ENCODE measurements at places on chromosomes 13 and 19.

GRCh38 chr19:55255618-55256423, 3.0 kb downstream of the PPP6R1 start:
- peak; percentile 22 for DNase-seq

- peak; percentile 73 for DNase-seq
These were observed 57.9 kb upstream of the C1QTNF9 start for GRCh38 chr13:24251525-24251924.

GRCh38 chr13:67023130-67023876, 206.8 kb downstream of the PCDH9 start:
- no peak for DNase-seq

GRCh38 chr19:15666883-15667282, 6.0 kb upstream of the CYP4F12 start:
- no peak for DNase-seq

- no peak for DNase-seq
These were observed 2.3 kb downstream of the A1BG start for GRCh38 chr19:58350871-58351557.

- no peak for DNase-seq
These were observed 59.6 kb downstream of the MYO9B start for GRCh38 chr19:17135001-17135853.

- no peak for DNase-seq
These were observed 2.8 kb downstream of the TNNT1 start for GRCh38 chr19:55146078-55146704.

DNA sequence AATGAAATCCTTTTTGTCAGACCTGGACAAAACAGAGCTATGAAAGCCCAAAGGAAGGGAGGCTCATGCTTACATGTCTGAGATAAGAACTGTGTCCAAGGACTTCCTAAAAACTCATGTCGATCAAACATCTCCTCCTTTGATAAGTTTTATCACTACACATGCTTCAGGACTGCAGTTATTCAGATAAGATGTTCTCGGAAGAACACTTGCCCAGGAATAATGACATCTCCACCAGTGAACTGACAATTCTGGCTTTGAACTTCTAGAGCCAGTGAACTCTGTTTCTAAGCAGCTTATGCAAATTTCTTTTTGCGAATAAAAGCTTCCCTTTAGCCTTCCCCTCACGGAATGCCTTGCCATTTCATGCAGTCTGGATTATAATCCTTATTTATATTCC, 561.6 kb downstream of the TBC1D4 start:
- DNase-seq, result no peak

DNA sequence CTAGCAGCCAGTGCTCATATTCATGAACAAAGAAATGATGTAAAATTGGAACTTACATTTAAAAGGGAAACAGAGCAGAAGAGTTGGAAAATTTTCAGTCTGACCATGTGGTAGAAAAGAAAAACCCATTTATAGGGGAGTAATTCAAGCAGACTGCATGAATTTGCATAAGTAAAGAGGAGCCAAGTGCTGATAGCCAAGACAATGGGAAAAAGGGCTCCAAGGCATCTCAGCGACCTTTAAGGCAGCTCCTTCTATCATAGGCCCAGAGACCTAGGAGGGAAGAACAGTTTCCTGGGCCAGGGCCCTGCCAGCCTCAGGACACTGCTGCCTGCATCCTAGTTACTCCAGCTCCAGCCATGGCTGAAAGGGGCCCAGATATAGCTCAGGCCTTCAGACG, 7.5 kb downstream of the DNAJC3 start:
- no peak for DNase-seq

- no peak for DNase-seq
These were observed 2.9 kb downstream of the KLK4 start for GRCh38 chr19:50908336-50908735.

- no peak for DNase-seq
These were observed 7.6 kb downstream of the SIGLEC11 start for GRCh38 chr19:49953416-49953815.

DNA sequence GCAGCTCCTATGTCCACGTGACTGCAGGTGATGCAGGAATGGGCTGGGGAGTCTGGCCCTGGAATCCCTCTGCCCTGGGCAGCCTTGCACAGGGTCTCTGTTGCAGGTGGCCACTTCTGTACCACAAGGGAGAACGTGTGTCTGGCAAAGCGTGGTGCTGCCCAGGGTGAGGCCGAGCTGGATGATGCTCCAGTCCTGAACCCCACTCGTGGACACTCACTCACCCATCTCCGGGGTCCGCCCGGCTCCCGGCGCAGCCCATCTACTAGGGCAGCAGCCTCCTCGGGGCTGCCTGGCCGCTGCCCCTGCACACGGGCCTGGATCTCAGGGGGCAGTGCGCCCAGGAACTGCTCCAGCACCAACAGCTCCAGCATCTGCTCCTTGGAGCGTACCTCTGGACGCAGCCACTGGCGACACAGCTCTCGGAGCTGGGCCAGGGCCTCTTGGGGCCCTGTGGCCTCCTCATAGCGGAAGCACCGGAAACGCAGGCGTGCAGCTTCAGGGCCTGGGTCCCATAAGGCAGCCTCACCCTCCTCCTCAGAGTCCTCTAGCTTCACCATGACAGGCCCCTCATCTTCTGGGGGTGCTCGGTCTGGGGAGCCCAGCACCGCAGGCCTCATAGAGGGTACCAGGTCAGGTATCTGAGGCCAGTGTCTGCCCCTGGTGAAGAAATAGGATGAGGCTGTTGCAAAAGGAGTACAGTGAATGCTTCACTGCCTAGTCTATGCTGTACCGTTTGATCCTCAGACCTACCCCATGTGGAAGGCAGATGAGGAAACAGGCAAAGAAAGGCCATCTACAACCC, 2.2 kb downstream of the MZF1 start:
- no peak for DNase-seq

- DNase-seq, result no peak
These were observed 527.1 kb downstream of the FGF9 start for GRCh38 chr13:22198001-22198400.

GRCh38 chr19:38792250-38793111, 3.5 kb downstream of the LGALS7B start:
- DNase-seq, result peak; percentile 19

DNA sequence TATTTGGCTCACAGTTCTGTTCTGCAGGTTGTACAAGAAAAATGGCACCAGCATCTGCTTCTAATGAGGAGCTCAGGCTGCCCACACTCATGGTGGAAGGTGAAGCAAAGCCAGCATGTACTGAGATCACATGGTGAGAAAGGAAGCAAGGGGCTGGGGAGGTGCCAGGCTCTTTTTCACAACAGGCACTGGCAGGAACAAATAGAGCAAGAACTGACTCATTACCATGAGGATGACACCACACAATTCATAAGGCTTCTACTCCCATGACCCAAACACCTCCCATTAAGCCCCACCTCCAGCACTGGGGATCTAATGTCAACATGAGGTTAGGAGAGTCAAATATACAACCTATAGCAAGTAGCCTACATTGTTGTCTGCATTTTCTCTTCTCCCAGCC, 522.6 kb downstream of the RFC3 start:
- no peak for DNase-seq

- DNase-seq, result peak; percentile 43
These were observed 9.1 kb upstream of the LILRB5 start for GRCh38 chr19:54266133-54266532.

GRCh38 chr19:338421-338820, 6.2 kb downstream of the MIER2 start:
- DNase-seq, result no peak

- no peak for DNase-seq
These were observed 126.8 kb upstream of the ATXN8OS start for GRCh38 chr13:69980799-69981198.

DNA sequence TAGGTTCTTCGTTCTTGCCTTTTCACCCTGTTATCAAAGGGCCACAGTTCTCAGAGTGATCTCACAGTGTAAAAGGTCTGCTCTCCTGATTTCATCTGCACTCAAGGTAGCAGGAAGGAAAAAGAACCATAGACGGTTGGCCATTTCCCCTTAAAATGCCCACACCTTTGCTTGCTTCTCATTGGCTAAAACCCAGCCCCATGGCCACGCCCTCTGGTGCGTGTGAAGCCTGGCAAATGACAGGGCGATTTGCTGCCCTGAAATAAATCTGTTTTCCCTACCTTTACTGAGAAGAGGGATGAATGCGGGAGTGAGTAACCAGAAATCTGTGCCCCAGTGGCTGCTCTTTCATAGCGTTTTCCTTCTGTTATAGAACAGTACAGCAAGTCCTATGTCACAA, 269.3 kb downstream of the POU4F1 start:
- no peak for DNase-seq

- DNase-seq, result no peak
These were observed 36.7 kb downstream of the CUL4A start for GRCh38 chr13:113245849-113246796.

DNA sequence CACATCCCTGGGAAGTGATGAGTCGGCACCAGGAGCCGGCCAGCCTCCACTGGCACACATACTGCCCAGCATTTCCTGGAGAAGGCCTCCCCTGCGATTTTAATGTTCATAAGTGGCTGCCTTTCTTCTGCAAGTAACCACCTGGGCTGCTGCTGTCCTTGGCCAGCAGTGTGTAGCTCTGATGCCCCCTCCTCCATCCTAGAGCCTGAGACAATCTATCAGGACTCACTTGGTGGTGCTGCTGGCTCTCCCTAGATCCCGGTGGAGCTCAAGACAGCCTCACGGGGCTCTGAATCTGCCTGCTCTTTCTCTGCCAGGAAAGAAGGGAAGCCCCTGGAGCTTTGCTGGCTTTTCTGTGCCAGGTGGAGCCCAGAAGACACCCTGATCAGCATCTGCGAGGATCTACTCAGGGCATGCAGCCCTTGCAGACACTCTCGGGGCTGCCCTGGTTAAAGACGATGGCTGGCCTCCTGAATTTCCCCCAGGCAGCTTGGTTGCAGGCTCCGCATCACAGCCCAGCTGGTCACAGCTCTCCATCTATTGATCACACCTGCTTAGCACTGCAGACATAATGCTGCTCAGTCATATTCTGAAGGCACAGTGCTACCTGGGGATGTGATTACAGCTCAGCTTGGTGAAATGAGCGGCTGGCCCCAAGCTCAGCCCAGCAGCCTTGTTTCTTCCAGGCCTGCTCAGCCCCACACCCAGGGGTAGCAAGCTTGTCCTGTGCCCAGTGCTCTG, 122.3 kb downstream of the ZDHHC20 start:
- no peak for DNase-seq

- no peak for DNase-seq
These were observed 99.0 kb upstream of the HTR2A start for GRCh38 chr13:46995874-46996273.

DNA sequence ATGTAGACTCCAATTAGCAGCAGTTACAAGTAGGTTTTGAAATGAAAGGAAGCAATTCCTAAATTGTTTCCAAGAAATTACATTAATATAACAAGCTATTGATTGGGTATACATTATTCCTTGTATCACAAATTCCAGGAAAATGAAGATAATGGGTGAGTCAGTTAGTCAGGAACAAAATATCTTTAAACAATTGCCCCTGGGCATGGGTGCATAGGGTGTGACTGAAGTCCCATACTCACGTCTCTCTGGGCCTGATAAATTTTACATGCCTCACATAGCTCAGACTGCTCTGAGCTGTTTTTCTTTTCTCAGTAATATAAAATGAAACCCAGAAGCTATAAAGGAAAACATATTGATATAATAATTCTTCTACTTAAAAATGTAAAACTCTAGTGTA, 87.8 kb downstream of the FNDC3A start:
- DNase-seq, result no peak

- DNase-seq, result no peak
These were observed 1459.5 kb upstream of the PCDH20 start for GRCh38 chr13:62875118-62875640.

DNA sequence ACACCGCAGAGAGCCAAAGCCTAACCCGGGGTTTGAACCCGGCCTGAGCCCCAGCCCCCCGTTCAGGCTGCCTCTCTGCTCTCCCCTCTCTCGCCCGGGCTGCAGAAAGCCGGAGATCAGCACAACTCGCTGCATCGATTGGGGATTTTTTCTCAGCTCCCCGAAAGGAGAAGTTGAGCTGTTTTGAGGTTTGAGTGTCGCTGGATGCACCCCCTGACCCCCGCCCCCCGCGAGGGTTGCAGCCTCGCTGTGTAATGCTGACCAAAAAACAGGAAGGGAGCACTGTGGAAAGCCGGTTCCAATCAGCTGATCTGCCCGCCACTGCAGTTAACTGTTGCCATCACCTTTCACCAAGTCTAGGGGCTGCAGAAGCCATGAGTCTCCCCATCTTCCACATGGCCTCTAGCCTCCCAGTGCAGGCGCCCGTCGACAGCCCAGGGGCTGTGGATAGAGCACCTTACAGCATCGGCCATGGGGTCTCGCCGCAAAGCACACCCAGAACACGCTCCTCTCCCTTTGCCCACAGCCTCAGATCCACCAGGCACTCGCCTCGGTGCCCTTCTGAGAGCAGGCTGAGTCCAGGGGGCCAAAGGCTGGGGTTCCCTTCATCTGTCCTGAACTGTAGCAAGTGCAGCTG, 34.5 kb downstream of the MYO9B start:
- no peak for DNase-seq

- DNase-seq, result no peak
These were observed 98.6 kb downstream of the IRS2 start for GRCh38 chr13:109687559-109688448.

DNA sequence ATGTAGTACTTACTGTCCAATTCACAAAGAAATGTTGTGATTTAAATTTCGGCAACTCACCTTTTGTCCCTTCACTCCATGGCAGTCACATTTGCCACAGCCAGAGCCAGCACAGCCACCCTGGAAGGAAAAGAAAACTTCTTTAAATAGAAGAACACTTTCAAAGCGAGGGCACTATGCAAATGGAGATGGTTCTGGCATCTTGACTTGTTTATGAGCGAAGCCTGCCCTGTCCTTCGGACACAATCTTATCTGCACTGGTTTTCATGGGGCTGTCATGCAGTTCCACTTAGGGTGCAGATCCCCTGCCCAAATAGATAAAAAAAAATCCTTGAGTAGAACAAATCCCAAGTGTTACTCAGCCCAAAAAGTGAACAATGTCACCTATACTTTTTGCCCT, 64.3 kb downstream of the COL4A1 start:
- no peak for DNase-seq

GRCh38 chr19:7410946-7411345, 62.2 kb downstream of the ARHGEF18 start:
- DNase-seq, result no peak

DNA sequence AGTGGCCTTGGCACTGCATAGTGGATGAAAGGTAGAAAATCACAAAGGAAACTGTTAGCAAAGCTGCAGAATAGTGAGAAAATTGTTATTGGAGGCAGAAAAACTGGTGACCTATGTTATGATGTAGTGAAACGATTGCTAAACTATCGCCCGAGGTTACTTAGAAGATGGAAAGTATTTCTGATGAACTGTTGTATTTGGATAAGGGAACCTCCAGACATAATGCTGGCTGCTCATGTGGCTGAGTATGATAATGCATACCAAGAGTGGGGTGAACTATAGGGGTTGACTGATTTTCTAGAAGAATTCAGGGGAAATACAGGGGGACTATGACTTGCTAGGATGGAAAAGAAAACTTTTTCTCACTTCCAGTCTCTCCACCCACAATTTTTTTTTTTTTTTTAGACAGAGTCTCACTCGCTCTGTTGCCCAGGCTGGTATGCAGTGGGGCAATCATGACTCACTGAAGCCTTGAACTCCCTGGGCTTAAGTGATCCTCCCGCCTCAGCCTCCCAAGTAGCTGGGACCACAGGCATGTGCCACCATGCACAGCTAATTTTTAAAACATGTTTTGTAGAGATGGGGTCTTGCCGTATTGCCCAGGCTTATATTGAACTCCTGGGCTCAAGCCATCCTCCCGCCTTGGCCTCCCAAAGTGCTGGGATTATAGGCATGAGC, 4.4 kb upstream of the EID2 start:
- no peak for DNase-seq
